Stimulated activated CD4-positive, alpha-beta T cell treated with anti-CD3 and anti-CD28 coated beads, Interleukin-15, amount 100 ng/mL, for 1 hour (primary cell): ENCODE measurements at places on chromosomes 16 and 17.

GRCh38 chr17:41781404-41782110 is 5.0 kb downstream of the JUP start:
- DNase-seq = no peak

DNA sequence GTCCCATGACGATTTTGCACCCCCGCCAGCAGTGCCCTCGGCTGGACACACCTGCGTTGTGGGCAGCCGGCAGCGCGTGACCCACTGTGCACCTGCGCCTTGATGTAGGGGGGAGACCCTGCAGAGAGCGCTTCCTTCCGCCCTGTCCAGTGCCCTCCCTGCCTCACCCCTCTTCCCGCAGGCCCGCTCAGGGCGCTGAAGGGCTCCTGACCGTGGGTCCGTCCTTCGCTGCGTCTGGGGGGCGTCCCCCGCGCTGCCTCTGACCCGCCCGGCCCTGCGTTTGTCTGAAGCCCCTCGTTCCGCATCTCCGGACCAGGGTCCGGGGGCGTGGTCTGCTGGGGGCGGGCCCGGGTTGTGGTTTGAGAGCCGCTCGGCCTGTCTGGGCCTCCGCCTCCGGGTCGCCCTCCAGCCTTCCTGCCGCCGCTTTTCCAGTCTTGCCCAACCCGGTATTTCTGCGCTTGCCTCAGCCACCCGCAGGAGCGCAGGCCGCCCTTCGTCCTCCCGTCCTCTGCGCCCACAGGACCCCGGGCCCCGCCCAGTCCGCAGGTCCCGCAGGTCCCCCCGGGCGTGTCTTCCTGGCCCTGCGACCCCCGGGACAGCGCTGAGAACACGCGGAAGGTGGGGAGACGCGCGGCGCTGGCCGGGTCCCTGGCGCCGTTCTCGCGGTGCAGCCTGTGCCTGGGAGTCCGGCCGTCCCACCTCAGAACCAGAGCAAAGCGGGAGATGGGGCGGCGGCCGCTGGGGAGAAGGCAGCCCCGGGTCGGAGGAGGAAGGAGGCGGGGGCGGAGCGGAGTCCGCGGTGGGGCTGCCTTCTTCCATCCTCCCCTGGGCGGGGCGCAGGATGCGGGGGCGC is 4.0 kb upstream of the IL17C start:
- DNase-seq = peak; percentile 39

- no peak for DNase-seq
Observed at GRCh38 chr16:82016263-82016662, 5.0 kb upstream of the SDR42E1 start.

- no peak for DNase-seq
Observed at GRCh38 chr16:17509194-17509593, 38.4 kb upstream of the XYLT1 start.

- DNase-seq = no peak
Observed at GRCh38 chr17:8012045-8012580, 9.7 kb downstream of the GUCY2D start.

DNA sequence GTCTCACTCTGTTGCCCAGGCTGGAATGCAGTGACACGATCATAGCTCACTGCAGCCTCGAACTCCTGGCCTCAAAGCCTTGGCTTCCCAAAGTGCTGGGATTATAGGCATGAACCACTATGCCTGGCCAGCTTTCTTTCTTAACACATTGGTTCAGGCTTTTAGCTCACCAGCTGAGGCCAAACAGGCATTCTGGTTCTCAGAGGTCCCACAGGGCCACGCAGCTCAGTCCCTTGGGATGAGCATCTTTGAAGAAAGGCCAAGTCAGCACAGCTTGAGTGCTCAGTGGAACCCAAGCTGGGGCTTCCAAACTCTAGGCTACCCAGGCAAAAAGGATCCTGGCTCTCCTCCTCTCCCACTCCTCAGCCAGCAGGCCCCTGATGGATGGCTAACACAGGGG is 2.5 kb downstream of the PIK3R5 start:
- no peak for DNase-seq

DNA sequence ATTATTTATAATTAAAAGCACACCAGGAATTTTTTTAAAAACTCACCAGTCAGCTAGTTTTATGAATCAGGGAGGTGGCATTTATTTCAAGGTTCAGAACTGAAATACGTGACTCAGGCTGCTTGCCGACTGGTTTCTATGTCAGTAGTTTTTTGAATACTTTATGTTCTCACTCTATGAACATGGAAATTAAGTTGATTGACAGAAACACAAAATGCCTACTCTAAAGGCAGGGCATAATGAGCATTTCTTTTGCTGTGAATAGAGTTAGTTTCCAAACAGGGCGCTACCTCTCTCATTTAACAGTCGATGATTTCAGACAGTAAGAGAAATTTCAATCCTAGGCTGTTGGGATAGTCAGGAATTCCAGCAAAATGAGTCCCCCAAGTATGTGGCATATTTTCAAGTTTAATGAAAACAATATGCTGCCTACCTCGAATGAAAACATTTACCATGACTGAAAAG is 6.7 kb downstream of the HS3ST3B1 start:
- no peak for DNase-seq

DNA sequence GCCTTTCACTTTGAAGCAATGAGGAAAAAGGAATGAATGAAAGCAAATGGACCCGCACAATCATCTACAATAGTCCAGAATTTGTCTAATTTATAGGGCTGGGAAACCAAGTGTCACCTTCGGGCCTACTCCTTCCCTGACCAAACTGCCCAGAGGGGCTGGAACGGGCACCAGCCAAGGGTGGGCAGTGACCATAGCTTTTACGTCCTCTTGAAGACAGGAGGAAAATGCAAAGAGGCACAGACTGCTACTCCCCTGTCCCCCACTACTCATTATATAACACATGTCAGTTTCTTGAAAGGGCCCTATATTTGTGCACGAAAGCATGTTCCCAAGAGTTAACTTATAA is 122.3 kb downstream of the ZFHX3 start:
- no peak for DNase-seq

DNA sequence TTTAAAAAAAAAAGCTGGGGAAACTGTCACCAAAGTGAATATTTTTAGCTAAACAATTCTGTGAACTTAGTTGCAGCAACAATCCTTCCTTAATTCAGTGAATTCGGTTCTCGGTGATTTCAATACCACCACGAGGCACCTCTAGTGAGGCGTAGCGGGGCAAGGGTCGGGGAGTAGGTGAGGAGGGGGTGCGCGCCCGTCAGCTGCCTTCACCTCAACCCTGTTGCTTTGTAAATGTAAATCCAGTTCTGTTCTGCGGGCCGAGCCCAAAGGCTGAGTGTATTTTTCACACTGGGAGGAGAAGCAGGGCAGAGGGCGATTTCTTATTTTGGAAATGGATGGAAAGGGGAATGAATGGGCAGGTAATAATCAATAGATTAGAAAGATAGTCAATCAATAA is 17.4 kb downstream of the SALL1 start:
- DNase-seq = no peak

- DNase-seq = no peak
Observed at GRCh38 chr17:79045001-79045729, 21.2 kb downstream of the C1QTNF1 start.

GRCh38 chr17:12866244-12866643 is 76.9 kb downstream of the ARHGAP44 start:
- DNase-seq = no peak
